ENCODE measurements at places on chromosomes 4 and X. TPM values are rescaled to one million over a fixed set of nuclear protein-coding genes. Genes with fewer than 3 reads are reported as not detected.
A peak's percentile ranks its signal among the peaks of the same experiment; 100 is the strongest.

FGB gene
- 4.6 TPM for polyA plus RNA-seq

PROM1 gene
- polyA plus RNA-seq = 18.6 TPM

HTN1 gene
- polyA plus RNA-seq = not detected

MAGEA1 gene
- polyA plus RNA-seq = not detected

TMEM31 gene
- 1.8 TPM for polyA plus RNA-seq

TAPT1 gene
- polyA plus RNA-seq = 49.6 TPM

WWC2 gene
- polyA plus RNA-seq = 68.1 TPM

PJA1 gene
- 91.9 TPM for polyA plus RNA-seq

CXCL9 gene
- 0.74 TPM for polyA plus RNA-seq

GRCh38 chr4:99852199-99852749 lies 35.6 kb downstream of the DAPP1 start:
- peaks cover 45% of the 10 kb centered on the region for H3K4me1 ChIP-seq
- no peak overlapping the region for H3K4me3 ChIP-seq

DNA sequence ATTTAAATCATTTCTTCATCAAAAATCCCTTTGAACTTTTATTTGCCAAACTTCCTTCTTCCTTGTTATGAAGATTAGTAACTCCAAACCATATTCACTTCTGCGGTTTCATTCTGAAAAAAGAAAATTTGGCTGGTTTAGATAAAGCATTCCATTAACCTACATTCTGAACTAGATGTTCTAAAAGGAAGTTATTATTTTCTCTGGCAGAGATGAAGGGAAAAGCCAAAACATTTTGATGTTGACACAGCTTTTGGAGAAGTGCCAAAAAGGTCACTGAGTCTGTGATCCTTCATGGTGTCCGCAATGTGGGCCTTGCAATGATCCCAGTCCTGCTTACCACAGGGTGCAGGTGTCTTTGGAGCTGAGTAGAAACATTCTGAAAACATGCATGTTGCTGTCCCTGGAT lies 36.0 kb downstream of the CXCL8 start:
- DNase-seq = peak; percentile 16
- H3K4me1 ChIP-seq = peaks cover 4% of the 10 kb centered on the region
- H3K27ac ChIP-seq = no peak overlapping the region
- no peaks in the 10 kb centered on the region for H3K27me3 ChIP-seq
- H3K4me3 ChIP-seq = no peak overlapping the region

DNA sequence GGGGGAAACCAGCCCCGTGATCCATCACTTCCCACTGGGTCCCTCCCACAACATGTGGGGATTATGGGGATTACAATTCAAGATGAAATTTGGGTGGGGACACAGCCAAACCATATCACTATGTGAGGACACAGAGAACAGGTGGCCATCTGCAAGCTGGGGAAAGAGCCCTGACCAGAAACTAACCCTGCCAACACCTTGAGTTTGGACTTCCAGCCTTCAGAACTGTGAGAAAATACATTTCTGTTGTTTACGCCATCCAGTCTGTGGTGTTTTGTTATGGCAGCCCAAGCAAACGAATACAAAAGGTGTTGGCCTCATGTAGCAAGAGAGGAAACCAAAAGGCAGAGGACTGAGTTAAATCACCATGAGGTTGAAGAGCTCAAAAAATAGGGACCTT lies 169.9 kb upstream of the TENM3 start:
- no peak overlapping the region for H3K4me3 ChIP-seq
- no peak for DNase-seq
- no peaks in the 10 kb centered on the region for H3K4me1 ChIP-seq
- no peaks in the 10 kb centered on the region for H3K27me3 ChIP-seq
- H3K36me3 ChIP-seq = no peaks in the 10 kb centered on the region

DNA sequence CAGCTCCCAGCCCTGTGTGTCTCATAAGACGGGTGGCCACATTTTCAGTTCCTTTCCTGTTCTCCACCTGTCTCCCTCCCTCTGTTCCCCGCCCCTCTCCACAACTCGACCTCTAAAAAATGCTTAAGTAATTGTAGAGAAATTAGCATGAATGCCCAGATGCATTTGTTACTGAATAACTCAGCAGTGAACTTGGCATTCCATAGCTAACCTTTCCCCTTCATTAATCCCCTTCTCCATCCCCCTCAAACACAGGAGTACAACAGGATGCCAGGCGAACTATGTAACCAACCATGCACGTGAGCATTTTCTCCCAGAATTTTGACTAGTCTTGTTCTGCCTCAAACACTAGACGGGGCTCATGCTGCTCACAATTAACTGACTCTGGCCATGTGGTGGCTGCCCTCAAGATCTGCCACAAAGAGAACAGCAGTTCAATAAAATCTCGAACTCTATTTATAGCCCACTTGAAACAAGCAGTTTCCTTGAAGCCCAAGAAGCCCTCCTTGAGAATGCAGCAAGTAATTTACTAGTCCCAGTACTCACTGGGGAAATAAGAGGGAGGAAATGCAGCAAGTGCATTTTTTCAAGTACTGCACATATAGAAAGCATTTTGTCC lies 351.2 kb downstream of the ARHGAP24 start:
- H3K4me1 ChIP-seq = peaks cover 9% of the 10 kb centered on the region
- peak overlapping the region; percentile 65 for H3K27ac ChIP-seq
- H3K27me3 ChIP-seq = no peaks in the 10 kb centered on the region
- H3K4me3 ChIP-seq = no peak overlapping the region
- DNase-seq = peak; percentile 20
- H3K36me3 ChIP-seq = no peaks in the 10 kb centered on the region

DNA sequence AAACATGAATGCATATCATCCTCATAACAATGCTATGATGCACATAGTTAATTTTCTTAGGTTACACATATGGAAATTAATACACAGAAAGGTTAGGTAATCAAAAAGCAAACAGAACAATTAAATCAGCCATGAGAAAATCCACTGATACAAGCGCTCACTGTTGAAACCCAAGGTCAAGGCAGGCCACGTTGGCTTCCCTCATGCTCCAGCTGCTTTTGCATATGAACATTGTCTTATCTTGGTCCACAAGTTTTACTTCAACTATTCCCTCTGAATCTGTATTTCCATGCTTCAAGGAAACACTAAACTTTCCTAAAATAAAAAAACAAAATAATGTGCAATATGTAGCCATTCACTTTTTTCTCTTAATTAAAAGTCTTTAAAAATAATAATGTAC lies 34.5 kb upstream of the PLA2G12A start:
- no peaks in the 10 kb centered on the region for H3K4me1 ChIP-seq
- H3K27ac ChIP-seq = no peak overlapping the region
- H3K4me3 ChIP-seq = no peak overlapping the region
- H3K36me3 ChIP-seq = no peaks in the 10 kb centered on the region

- no peak for DNase-seq
- no peaks in the 10 kb centered on the region for H3K36me3 ChIP-seq
- no peaks in the 10 kb centered on the region for H3K4me1 ChIP-seq
- H3K4me3 ChIP-seq = no peak overlapping the region
Observed at GRCh38 chr4:108384544-108384943, 215.8 kb upstream of the LEF1 start.

- H3K36me3 ChIP-seq = no peaks in the 10 kb centered on the region
- no peaks in the 10 kb centered on the region for H3K27me3 ChIP-seq
- H3K4me3 ChIP-seq = no peak overlapping the region
- H3K4me1 ChIP-seq = no peaks in the 10 kb centered on the region
Observed at GRCh38 chr4:113292371-113293042, 243.1 kb downstream of the ANK2 start.

- H3K4me3 ChIP-seq = peak overlapping the region; percentile 70
- no peaks in the 10 kb centered on the region for H3K27me3 ChIP-seq
- no peaks in the 10 kb centered on the region for H3K4me1 ChIP-seq
Observed at GRCh38 chrX:38803588-38804431, 2.6 kb downstream of the MID1IP1 start.

- H3K27me3 ChIP-seq = no peaks in the 10 kb centered on the region
- DNase-seq = no peak
Observed at GRCh38 chr4:64158648-64159326, 250.5 kb downstream of the TECRL start.

GRCh38 chr4:101136373-101137370 lies 210.7 kb downstream of the PPP3CA start:
- no peaks in the 10 kb centered on the region for H3K27me3 ChIP-seq
- no peak overlapping the region for H3K4me3 ChIP-seq
- no peak overlapping the region for H3K27ac ChIP-seq
- H3K4me1 ChIP-seq = peaks cover 3% of the 10 kb centered on the region
- no peaks in the 10 kb centered on the region for H3K36me3 ChIP-seq

DNA sequence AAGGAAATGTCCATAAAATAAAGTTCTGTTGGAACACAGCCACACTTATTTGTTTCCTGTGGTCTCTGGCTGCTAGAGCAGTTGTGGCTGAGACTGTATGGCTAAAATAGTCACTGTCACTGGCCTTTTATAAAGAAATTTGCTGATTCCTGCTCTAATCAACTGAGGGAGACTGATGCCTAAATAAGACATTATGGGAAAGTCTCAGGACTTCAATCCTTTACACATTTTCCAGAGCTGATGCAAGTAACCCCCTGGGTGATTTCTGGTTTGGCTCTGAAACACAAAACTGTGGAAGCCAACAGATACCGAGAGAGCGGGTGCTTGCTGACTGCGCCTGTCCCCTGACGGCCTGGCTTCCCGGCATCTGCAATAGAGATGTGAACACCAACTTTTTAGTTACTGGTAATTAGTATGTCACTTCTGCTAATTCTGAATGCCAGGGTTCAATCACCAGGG lies 64.0 kb downstream of the POLR2B start:
- H3K4me3 ChIP-seq = no peak overlapping the region
- H3K27ac ChIP-seq = peak overlapping the region; percentile 14
- H3K4me1 ChIP-seq = peaks cover 10% of the 10 kb centered on the region
- peaks cover 3% of the 10 kb centered on the region for H3K36me3 ChIP-seq
- no peaks in the 10 kb centered on the region for H3K27me3 ChIP-seq
- DNase-seq = peak; percentile 45

DNA sequence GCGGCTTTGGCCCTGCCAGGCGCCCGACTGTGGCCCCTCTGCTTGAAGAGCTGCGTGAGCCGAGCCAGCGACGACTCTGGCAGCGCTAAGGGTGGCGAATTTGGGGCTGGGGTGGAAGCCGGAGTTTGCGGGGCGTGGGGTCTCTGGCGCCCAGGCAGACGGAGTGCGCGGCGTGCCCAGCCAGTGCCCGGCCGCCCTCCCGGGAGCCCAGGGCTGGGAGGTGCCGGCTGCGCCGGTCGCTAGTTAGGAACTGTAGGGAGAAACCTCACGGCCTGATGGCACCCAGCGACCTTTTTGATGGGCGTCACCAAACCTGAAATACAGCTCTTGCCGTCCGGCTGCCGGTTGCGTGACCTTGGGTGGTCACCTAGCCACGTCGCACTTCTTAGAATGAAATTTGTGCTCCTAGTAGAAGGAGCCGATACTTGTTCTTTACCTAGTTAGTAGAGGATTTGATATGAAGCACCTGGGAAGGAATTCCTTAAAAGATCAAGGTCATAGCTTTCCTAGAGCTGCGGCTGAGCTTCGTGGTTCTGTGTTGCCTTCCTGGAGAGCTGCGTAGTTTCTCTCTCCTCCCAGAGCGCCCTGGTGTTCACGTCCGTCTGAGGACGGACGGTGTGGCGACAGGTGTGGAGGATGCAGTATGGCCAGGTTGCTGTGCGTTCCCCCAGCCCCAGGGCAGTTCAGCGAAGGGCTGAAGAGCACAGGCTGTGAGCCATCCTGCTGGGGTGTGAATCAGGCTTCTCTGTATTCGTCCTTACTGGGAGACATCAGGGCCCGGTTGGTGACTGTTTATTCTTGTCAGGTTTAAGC lies 680 bp downstream of the MAEA start:
- peak overlapping the region; percentile 85 for H3K27ac ChIP-seq
- peaks cover 6% of the 10 kb centered on the region for H3K36me3 ChIP-seq
- H3K4me3 ChIP-seq = peak overlapping the region; percentile 94
- no peaks in the 10 kb centered on the region for H3K27me3 ChIP-seq
- peak; percentile 38 for DNase-seq

DNA sequence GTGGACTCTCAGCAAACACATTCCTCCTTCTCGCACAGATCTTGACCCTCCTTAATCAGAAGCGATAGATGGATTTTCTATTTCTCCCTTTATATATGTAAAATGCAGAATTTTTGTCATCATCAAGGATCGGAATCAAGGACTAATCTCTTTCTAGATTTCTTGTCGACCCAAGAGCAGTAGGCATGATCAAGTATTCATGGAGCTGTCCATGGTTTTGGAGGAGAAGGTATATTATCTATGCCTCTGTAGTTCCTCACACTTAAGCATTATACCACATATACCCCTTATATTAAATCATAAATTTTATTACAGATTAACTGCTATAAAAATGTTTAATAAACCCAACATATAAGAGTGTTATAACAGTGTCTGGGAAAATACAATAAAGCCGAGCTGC lies 886.8 kb downstream of the NLGN4X start:
- H3K27ac ChIP-seq = no peak overlapping the region
- H3K27me3 ChIP-seq = no peaks in the 10 kb centered on the region
- no peaks in the 10 kb centered on the region for H3K4me1 ChIP-seq
- H3K4me3 ChIP-seq = no peak overlapping the region
- no peak for DNase-seq

DNA sequence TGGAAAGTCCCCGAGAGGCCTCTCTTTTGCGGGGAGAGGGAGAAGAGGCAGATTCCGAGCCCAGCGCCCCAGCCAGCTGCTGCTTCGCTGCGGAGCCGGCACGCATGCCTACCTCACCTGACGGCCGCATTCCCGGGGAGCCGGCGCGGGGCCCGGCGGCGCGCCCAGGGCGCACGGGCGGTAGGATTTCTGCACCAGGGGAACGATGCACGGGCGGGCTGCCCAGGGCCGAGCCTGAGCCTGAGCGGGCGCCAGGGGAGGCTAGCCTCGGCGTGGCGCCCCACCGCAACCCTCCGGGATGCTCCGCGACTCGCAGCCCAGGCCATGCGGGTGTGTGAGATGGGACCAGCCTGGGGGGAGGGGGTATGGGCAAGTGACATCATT lies 81.3 kb upstream of the SCML1 start:
- no peak for DNase-seq
- H3K4me1 ChIP-seq = no peaks in the 10 kb centered on the region
- no peaks in the 10 kb centered on the region for H3K36me3 ChIP-seq
- peak overlapping the region; percentile 9 for H3K4me3 ChIP-seq

GRCh38 chrX:19334945-19335626 lies 8.6 kb upstream of the PDHA1 start:
- no peak for DNase-seq
- H3K36me3 ChIP-seq = no peaks in the 10 kb centered on the region
- H3K4me1 ChIP-seq = no peaks in the 10 kb centered on the region
- H3K4me3 ChIP-seq = no peak overlapping the region
- H3K27ac ChIP-seq = no peak overlapping the region
- H3K27me3 ChIP-seq = no peaks in the 10 kb centered on the region

GRCh38 chr4:112031712-112032328 lies 113.4 kb upstream of the FAM241A start:
- H3K4me1 ChIP-seq = no peaks in the 10 kb centered on the region
- H3K27me3 ChIP-seq = no peaks in the 10 kb centered on the region
- no peak for DNase-seq
- H3K36me3 ChIP-seq = no peaks in the 10 kb centered on the region
- H3K4me3 ChIP-seq = no peak overlapping the region

- H3K27ac ChIP-seq = no peak overlapping the region
- no peak overlapping the region for H3K4me3 ChIP-seq
- no peaks in the 10 kb centered on the region for H3K27me3 ChIP-seq
- no peaks in the 10 kb centered on the region for H3K4me1 ChIP-seq
Observed at GRCh38 chr4:93918856-93919255, 90.3 kb downstream of the ATOH1 start.

GRCh38 chr4:163939597-163939996 lies 445.1 kb downstream of the TMA16 start:
- no peaks in the 10 kb centered on the region for H3K36me3 ChIP-seq
- DNase-seq = no peak
- H3K27ac ChIP-seq = no peak overlapping the region
- H3K4me1 ChIP-seq = no peaks in the 10 kb centered on the region

Data from left lung (tissue), 14 donors.